Fibroblast of skin of scalp (primary cell): ENCODE measurements at places on chromosomes 2 and 18.

- no peak for DNase-seq
Measured at GRCh38 chr2:23505984-23506380, 121.0 kb downstream of the KLHL29 start.

DNA sequence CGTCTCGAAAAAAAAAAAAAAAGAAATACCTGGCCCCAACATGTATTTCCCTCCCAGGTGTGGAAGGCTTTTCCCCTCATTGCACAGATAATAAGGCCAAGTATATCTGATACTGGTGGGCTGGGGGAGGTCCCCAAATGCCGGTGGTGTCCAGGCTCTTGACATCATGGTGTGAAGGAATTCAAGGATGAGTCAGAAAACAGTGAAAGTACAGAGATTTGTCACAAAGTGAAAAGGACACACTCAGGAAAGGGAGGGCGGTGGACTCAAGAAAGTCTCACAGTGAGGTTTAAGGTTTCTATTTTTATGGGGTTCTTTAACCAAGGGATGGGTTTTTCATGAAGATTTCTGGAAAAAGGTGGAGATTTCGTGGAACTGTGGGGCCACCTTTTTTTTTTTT, 37.8 kb upstream of the FZD5 start:
- peak; percentile 17 for DNase-seq

- no peak for DNase-seq
Measured at GRCh38 chr2:116749994-116750393, 1064.5 kb upstream of the DDX18 start.

DNA sequence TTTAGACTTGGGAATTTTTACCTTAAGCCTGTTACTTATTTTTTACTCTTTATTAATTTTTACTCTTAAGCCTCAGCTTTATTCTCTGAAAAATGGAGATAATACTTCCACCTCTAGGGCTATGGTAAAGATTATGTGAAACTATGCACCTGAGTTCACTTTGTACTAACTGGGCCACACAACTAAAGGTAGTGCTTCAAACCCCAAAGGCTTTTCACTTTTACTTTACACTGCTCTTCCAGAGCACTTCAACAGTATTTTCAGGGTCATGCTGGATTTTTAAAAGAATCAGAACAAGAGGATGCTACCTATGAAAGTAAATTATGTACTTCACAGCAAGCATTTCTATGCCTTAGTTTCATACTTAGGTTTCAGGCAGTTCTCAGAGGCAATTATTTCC, 27.8 kb downstream of the MEX3C start:
- no peak for DNase-seq

GRCh38 chr2:1371082-1371481, 42.2 kb upstream of the TPO start:
- no peak for DNase-seq

- peak; percentile 23 for DNase-seq
Measured at GRCh38 chr2:21256006-21256405, 132.2 kb downstream of the TDRD15 start.

DNA sequence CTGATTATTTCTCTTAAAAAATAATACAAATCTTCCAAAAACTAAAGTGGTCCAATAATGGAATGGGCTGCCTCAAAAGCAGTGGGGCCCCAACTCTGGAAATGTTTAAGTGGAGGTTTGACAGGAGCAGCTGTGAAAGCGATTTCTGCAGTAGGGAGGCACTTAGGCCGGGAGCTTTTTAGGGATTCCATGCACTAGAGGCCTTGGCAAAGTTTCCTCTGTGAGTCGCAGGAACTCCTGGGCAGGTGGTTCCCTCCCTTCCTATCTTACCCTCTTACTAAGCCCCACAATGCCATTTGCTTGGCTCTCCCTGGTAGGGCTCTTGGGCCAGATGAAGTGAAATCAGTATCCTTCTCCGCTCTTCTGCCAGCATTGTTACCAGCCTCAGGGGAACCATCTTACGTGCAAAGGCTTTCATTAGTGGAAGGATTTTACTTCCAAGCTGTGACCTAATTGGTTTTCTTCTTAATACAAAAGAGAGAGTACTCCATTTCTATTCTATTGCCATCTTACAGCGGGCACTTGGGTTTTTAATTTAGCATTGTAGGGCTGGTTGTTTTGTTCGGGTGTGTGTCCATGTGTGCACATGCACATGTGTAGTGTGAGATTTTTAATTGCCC, 34.3 kb upstream of the C18orf32 start:
- DNase-seq = no peak

- no peak for DNase-seq
Measured at GRCh38 chr2:230130668-230131364, 62.1 kb upstream of the SLC16A14 start.

DNA sequence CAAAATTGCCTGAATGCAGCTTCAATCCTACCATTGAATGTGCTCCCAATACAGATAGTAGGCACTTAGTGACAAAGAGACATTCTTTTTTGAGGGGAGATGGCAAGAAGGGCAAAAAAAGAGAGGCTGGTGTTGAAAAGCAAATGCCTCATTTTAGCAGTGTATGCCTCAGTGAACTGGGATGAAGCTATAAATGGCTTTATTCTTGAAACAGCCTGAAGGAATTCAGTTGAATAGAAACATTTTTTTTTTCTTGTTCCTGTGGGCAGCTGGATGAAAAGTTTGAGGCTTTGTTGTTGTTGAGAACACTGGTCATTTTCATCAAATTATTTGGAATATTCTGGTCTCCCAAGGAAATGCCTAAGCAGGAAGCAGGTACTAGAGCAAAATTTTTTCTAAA, 228.9 kb downstream of the RNF144A start:
- no peak for DNase-seq

GRCh38 chr2:178275600-178275999, 81.3 kb downstream of the OSBPL6 start:
- DNase-seq = no peak

DNA sequence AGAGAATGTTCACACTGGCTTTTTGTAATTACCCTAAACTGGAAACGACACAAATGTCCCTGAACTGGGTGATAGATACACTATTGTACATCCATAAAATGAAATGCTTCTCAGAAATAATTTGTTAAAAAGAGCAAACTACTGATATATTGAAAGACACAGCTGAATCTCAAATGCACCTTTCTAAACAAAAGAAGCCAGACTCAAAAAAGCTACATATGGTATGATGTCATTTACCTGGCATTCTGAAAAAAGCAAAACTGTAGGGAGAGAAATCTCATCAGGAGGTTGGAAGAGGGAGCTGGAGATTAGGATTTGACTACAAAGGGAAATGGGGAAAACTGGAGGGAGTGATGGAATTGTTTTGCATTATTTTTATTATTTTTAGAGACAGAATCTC, 12.0 kb downstream of the SLC38A11 start:
- no peak for DNase-seq

- DNase-seq = peak; percentile 62
Measured at GRCh38 chr18:75208155-75208835, 644 bp downstream of the PTGR3 start.

GRCh38 chr2:221753401-221753800, 181.3 kb upstream of the EPHA4 start:
- no peak for DNase-seq

GRCh38 chr18:22197668-22198067, 28.3 kb downstream of the GATA6 start:
- DNase-seq = no peak
